ENCODE measurements at places on chromosomes 7 and 10.

DNA sequence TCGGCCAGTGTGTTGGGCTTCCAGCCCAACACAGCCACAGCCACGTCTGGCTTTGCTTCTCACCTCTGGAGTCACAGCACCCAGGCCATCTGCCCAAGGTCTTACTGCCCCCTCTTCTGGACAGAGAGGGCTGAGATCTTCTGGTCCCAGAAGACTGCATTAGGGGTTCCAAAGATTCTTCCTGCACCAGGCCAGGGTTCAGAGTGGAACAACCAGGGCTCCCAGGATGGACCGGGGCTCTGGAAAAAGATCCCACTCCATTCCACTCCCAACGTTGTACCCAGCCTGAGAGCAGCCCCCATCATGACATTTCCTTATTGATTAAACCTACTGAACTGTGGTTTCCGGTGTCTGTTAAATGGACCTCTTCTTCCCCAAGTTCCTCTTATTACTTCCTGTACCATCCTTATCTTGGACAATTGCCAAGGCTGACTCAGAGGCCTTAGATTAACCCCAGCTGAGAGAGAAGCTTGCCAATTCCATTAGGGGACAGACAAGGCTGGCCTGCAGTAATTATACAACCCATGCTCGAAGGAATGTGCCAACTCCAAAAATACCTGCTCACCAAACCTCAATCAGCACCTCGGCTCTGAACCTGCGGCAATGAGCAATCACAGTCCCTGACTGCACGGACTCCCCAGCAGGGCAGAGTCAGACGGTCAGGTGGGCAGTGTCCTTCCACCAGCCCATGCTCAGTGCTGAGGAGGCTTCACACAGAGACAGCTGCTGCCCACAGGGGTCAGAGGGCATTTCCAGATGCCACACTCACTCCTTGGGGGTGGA lies 47.9 kb upstream of the NPFFR1 start:
- DNase-seq = peak; percentile 86

DNA sequence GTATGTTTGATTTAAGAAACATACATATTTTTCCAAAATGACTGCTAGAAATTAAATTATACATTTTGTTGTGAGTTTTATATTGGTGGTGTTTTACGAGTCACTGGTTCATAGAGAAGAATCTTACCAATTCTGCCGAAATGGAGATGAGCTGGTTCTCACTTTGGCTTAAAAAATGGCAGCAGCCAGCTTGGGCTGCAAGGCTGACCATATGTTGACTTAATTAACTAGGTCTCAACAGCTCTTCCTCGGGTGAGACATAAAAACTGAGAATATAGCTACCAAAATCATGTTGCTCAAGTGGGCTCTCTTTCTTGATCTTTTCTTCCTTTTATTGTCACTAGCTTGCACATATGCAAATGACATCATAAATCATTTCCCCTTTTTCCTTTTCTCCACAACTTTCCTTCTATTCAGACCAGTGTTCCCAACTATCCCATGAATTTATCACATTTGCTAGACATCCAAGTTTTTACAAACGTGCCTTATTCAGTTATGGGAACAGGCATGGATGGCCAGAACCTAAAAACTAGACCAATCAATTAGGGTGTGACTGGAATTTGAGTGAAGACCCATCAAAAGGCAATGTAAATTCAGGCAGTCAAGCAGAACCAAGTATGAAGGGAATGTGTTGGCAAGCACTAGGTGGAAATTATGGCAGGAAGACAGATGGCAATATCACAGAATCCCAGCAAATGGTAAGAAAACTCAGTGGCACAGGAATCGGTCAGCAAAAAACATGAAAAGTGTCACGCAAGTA lies 6.4 kb upstream of the TSPAN12 start:
- no peak for DNase-seq

- DNase-seq = no peak
These were observed 168.8 kb upstream of the KLF14 start for GRCh38 chr7:130902755-130903357.

GRCh38 chr7:131106681-131107336 lies 220.9 kb upstream of the MKLN1 start:
- DNase-seq = peak; percentile 82
